Trophoblast cell (in vitro differentiated cells and primary cell): ENCODE measurements at places on chromosomes 6 and 20.

GRCh38 chr6:28758046-28758817 is 165.6 kb downstream of the TRIM27 start:
- DNase-seq: peak; percentile 84

GRCh38 chr6:148750838-148751792 is 4.3 kb downstream of the UST start:
- no peak for DNase-seq

DNA sequence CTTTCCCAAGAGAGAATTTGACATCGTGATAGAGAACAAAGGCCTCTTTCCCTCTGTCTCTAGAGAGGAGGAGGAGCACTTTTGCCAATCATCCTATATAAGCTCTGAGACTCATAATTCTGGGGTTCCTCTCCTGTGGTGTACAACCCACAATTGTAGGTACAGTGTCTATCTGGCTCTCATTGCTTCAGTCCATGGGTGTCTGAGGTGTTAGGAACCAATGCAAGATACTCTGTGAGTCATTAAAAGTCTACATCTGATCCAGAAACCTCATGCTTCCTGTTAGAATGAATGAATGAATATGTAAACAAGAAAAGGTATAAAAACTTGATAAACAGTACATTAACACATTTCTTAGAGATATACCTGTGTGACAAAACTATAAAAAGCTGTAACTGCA is 356.7 kb downstream of the QKI start:
- DNase-seq: no peak

DNA sequence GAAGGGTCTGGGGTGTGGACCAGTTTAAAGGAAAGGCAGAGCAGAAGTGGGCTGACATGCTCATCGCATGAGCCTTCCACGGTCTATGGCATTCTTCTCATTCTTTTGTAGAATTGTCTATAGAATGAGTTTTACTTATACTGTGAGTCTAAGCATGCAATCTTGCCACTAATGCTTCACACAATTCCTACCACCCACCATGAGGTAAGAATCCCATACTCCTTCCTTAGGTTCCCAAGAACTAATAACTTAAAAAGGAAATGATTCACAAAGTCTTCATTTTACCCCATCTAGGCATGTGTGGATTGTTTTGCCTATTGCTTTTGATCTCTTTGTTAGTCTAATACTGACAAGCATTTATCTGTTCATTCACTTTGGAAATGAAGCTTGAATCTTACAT is 195.2 kb downstream of the LY86 start:
- DNase-seq: no peak

DNA sequence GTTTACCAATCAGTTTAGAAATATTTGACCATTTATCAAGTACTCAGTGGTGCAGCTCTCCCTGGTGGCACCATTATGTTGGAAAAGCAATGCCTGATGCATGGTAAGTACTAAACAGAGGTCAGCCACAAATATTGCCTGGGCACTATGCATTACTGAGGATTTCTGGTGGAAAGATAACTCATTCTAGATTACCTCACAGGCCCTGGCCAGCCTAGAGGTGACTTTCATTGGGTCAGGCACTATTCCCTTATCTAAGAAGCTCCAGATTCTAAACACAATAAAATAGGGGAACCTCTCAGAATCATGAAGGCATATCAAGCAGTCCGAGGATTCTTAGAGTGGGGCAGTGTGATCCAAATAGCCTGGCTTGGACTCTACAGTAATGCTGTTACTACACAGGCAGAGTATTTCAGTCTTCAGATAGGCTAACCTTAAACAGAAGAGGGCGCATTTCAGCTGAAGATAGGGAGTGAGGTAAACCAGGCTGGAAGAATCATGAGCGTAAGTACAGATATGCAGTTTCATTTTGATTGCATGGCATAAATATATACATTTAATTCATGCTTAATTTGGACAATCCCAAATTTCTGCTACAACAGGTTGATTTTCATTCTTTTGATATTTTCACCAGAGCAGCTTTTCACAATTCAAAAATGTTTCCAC is 12.1 kb downstream of the LGSN start:
- DNase-seq: peak; percentile 7

GRCh38 chr20:11162026-11162775 is 488.4 kb upstream of the JAG1 start:
- no peak for DNase-seq

- peak; percentile 56 for DNase-seq
Observed at GRCh38 chr6:167759912-167760311, 66.8 kb upstream of the AFDN start.

- no peak for DNase-seq
Observed at GRCh38 chr20:34792687-34793363, 32.6 kb downstream of the NCOA6 start.

DNA sequence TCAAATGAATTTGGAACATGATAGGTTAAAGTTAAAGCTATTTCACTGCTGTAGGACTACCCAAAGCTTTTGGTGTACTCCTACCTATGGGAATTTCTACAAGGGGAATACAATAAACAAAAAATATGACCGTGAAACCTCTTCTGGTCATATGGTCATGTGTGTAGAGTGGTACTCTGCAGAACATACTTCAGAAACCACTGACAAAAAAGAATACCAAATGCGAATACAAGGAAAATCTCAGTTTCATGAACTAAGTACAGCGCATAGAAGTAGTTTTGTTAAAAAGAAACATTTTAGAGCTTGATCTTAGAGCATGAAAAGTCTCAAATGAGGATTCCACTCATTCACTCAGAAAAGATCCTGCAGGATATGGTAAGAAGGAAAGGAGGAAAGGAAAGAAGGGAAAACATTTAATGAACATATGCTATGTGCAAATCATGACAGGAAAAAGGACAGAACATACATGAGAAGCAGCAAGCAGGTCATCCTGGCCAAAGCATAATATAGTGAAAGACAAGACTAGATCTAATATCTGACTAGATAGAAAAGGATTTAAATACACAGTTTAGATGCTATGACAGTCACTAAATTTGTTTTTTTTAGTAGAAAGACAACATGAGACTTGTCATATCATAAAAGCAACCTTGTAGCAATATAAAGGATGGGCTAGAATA is 36.5 kb downstream of the SNX14 start:
- no peak for DNase-seq

DNA sequence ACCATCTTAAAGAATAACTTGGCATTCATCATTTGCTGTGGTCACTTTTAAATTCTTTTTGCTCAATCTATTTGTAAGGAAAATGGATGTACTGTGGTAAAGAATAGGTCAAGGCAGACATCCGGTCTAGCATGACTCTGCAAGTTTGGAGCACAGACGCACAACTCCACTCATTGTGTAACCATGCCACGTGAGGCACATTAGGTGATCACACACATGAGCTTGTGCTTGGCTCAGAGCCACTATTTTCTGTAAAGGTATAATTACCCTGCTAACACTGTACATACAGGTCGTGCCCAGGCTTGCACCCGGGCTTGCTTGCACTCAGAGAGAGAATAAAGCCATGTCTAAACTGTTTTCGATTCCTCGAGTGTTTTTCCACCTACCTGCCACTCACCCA is 1289.1 kb upstream of the ADGRB3 start:
- DNase-seq: no peak

DNA sequence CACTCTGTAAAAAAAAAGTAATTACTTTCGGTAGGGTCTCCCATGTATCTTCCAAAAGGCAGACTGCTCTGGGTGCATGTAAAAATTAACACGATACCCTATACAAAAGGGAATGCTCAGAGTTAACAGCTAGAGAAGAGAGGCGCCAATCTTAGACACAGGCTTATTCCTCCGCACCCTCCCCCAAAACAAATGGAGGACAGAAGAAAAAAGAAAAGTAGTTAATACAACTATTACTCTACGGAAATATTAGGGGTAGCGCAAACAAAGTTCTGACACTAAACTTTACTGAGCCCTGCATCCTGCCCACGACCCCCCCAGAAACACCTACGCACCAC is 331 bp upstream of the UFL1 start:
- DNase-seq: no peak

DNA sequence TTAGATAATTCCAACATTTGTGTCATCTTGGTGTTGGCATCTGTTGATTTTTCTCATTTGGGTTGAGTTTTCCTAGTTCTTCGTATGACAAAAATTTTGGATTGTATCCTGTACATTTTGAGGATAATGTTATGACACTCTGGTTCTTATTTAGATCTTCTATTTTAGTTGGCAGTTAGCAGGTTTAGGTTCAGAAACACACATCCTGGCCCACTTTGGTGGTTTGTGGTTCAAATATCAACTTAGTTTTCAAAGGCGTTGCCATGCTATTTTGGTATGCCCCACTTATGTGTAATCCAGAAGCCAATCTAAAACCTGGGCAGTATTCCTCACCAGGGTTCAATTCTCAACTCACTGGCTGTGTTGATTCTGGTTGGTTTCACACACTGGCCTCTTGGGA is 68.2 kb downstream of the NOX3 start:
- DNase-seq: no peak

GRCh38 chr6:136171231-136171630 is 78.9 kb downstream of the MTFR2 start:
- peak; percentile 78 for DNase-seq

GRCh38 chr6:80477591-80477990 is 371.1 kb downstream of the BCKDHB start:
- DNase-seq: no peak

DNA sequence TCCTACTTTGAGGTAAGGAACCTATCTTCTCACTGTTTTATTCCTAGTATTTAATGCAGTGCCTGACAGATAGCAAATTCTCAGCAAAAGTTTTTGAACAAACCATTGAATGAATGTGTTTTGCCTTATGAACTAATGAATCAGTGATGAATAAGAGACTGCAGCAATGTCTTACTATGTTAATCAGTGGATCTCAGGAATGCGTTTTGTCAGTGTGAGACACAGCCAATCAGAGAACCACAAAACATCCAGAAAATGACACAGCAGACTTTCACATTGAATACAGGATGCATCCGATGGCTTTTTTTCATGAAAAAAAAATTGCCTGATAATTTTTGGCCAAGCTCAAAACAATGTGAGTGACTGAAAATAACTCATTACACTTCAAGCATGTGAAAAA is 270.5 kb downstream of the BMP2 start:
- no peak for DNase-seq

DNA sequence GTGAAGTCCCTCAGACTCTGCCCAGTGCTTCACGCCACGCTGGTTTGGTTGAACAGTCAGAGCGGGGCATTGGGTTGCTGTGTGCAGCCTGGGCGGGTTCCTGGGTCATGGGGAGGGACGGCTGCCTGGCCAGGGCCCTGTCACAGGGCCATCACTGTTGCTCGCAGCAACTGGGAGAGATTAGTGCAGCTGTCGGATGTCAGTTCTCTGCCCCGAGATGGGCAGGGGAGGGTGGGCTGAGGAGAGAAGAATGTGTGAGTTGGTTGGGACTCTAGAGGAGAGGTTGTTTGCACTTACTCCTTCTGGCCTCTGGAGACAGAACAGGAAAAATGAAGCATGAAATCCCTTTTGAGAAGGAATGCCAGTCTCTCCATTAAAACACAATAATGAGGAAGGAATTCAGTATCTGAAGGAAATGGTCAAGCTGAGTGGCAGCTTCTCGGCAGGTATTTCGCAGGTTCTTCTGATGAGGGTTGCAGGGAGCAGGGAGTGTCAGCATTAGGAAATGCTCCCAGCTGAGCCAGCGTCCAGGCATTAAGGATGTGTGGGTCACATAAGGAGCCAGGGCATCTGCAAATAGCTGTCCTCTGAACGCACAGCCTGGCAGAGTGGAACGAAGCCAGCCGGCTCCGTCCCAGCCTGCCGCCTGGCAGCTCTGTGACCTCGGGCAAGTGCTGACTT is 95.9 kb downstream of the SSR1 start:
- DNase-seq: peak; percentile 87

- DNase-seq: no peak
Observed at GRCh38 chr6:128711149-128711548, 171.8 kb upstream of the LAMA2 start.

- no peak for DNase-seq
Observed at GRCh38 chr6:37530297-37530696, 30.6 kb upstream of the CCDC167 start.

GRCh38 chr6:105324386-105324950 is 78.4 kb downstream of the PREP start:
- DNase-seq: no peak

- DNase-seq: peak; percentile 83
Observed at GRCh38 chr20:50269091-50270033, 78.7 kb downstream of the CEBPB start.

GRCh38 chr6:36362551-36363370 is 24.7 kb downstream of the ETV7 start:
- DNase-seq: no peak

GRCh38 chr20:56748476-56749377 is 119.6 kb downstream of the TFAP2C start:
- DNase-seq: peak; percentile 87

DNA sequence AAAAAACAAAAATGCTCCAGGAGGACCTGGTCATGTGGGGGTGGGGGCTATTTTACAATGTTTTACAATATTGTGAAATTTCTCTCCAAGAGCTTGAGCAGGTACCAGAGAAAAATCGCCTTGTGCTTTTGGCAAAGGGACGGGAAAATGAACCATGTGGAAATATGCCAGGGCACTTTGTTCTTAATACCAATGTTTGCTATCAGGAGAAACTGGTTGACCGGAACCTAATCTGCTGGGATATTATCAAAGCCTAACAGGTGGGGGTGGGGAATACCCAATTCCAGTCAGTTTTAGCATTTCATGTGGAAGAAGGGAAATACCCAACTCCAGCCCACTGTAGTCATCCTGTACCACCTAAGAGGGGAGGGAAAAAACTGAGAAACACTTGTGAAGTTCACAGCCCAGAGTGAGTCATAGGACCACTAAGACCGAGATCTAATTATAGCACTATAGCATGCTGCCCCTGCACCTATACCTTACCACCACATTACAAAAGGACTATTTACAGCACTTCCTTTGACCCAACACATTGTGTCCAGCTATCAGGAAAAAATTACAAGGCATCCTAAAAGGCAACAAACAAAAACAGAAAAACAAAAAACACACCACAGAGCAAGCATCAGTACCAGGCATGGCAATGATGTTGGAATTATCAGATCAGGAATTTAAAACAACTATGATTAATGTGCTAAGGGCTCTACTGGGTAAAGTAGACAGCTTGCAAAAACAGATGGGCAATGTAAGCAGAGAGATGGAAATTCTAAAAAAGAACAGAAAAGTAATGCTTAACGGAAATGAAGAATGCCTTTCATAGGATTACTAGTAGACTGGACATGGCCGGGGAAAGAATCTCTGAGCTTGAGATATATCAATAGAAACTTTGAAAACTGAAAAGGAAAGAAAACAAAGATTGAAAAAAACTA is 84.1 kb upstream of the POPDC3 start:
- DNase-seq: no peak

- no peak for DNase-seq
Observed at GRCh38 chr6:143747347-143747842, 69.6 kb downstream of the PHACTR2 start.

DNA sequence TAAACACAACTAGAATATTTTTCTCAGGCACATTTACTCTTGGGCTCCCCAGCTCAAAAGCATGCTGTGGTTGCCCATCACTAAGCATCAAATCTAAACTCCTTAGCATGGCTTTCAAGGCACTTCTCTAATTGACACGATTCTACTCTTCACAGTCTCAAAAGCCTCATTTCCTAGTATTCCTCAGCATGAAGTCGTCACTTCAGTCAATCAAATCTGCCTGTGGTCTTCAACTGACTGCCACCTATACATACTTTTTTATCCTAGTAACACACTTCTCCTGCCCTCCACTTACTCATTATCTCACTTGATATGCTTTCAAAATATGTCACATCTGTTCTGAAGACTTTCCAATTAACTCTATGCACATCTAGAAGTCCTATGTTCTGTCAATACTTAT is 110.3 kb downstream of the TBC1D32 start:
- no peak for DNase-seq
